ENCODE measurements at places on chromosomes 11 and 22. TPM values are rescaled to one million over a fixed set of nuclear protein-coding genes. Genes with fewer than 3 reads are reported as not detected.

Gene TMEM191C
- total RNA-seq = 0.74 TPM

Gene RTN4RL2
- 1.0 TPM for total RNA-seq

Gene GLYATL1
- not detected for total RNA-seq

Gene ANKK1
- total RNA-seq = 0.10 TPM

Gene SMC1B
- total RNA-seq = not detected

Gene HIKESHI
- 54.1 TPM for total RNA-seq

Gene HEPN1
- not detected for total RNA-seq

Gene NTM
- total RNA-seq = 3.3 TPM

Gene CHADL
- total RNA-seq = 25.4 TPM

Gene CHRDL2
- total RNA-seq = 3.9 TPM

Gene TRPM5
- not detected for total RNA-seq

Gene BBS1
- total RNA-seq = 17.8 TPM

Gene LSP1
- total RNA-seq = 22.9 TPM

Gene MOV10L1
- total RNA-seq = 0.22 TPM

Gene ESAM
- 40.5 TPM for total RNA-seq

Gene RASGRP2
- total RNA-seq = 44.5 TPM

Gene SCGB1C1
- not detected for total RNA-seq

Gene MISFA
- total RNA-seq = 10.3 TPM

Gene HEPHL1
- total RNA-seq = not detected

Gene SVIP
- total RNA-seq = 34.0 TPM

Gene FGF3
- not detected for total RNA-seq

Gene NEFH
- total RNA-seq = 0.12 TPM

Gene MIAT
- 1.9 TPM for total RNA-seq

Gene SLC39A13
- 39.5 TPM for total RNA-seq

Gene CD6
- total RNA-seq = 0.20 TPM

Gene IL18
- 2.3 TPM for total RNA-seq

Gene PKDREJ
- not detected for total RNA-seq

Gene OSBP
- total RNA-seq = 40.9 TPM

Gene CYB561A3
- 10.9 TPM for total RNA-seq

Gene ISX
- total RNA-seq = not detected

Gene MS4A1
- not detected for total RNA-seq

Gene HSPB2
- 37.0 TPM for total RNA-seq

Gene TREH
- not detected for total RNA-seq

Gene SLC1A2
- 2.7 TPM for total RNA-seq

Gene FAM118B
- total RNA-seq = 25.1 TPM

Gene CARNS1
- 18.0 TPM for total RNA-seq

Gene MMP1
- not detected for total RNA-seq

Gene SLC17A6
- total RNA-seq = not detected

Gene C1QTNF4
- total RNA-seq = not detected

Gene CHST1
- 2.5 TPM for total RNA-seq

Gene CHRM1
- 0.07 TPM for total RNA-seq

Gene CECR2
- total RNA-seq = 7.1 TPM

Gene TRIM48
- total RNA-seq = not detected

Gene FREY1
- total RNA-seq = 0.52 TPM

Gene POU2AF2
- total RNA-seq = not detected

Gene GVQW3
- total RNA-seq = 2.3 TPM

Gene CLTCL1
- total RNA-seq = 9.6 TPM

Gene RTN4R
- total RNA-seq = 1.2 TPM

Gene RAB3IL1
- total RNA-seq = 11.1 TPM

Data from left ventricle myocardium superior (tissue), 1 donor.